ENCODE measurements at places on chromosomes 16 and 17.

GRCh38 chr17:48048384-48049126, 396 bp downstream of the NFE2L1 start:
- DNase-seq, result no peak

DNA sequence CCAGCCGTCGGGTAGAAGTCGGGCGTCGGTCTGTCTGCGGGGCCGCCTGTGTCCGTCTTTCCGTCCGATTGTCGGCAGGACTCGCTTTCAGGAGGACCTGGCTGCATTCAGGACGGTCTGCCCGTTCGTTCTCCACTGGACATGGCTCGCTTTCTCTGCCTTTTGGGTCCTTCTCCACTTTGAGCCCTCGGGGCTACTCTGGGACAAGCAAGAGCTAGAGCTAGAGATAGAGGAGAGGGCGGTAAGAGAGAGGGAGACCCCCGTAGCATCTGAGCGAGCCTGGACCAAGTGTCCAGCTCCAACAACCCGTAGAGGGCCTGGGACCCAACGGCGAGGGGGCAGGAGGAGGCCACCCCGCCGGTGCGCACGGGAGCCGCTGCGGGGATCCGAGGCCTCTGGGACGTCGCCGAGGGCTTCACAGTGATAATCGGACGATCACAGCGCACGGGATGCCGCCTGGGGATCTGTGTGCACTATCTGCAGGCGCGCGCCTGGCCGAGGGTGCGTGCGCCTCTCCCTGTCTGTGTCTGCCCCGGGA, 4.5 kb downstream of the TBX4 start:
- DNase-seq, result no peak

- no peak for DNase-seq
These were observed 2.3 kb downstream of the ARSG start for GRCh38 chr17:68293490-68294195.

DNA sequence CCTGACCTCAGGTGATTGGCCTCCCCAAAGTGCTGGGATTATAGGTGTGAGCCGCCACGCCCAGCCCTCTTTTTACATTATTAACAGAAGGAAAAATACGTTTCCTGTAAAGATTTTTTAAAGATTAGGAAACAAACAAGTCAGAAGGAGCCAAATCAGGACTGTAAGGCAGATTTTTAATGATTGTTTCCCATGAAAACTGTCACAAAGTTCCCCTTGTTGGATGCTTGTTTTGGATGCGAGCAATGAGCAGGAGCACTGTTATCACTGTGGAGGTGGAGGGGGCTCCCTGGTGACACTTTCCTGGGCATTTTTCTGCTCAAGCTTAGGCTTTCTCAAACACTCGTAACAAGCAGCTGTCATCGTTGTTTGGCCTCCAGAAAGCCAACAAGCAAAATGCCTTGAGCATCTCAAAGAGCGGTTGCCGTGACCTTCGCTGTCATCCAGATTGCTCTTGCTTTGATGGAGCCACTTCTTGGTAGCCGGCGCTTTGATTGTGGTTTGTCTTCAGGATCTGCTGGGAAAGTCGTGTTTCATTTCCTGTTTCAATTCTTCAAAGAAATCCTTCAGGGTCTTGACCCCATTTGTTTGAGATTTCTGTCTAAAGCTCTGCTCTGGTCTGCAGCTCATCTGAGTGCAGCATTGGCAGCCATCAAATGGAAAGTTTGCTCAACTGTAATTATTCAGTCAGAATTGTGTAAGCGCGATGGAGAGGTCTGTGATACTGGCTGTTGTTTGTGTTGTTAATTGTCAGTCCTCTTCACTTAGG, 128.7 kb downstream of the RPTOR start:
- DNase-seq, result peak; percentile 40

DNA sequence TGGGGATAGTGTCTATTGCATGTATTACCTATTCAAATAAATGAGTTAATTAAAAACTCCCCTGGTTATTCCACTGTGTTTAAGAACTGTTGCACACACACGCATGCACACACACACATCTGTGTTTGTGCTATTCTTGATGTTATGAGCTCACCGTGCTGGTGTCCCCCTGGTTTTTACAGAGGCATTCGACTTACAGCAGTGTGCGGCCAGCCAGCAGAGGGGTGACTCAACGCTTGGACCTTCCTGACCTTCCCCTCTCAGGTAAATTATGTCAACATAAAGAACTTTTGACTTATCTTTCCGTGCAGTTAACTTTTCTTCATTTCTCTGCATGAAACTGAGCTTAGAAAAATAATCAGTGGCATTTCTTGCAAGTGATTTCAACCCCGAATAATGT, 214.0 kb downstream of the LGALS9B start:
- no peak for DNase-seq

- no peak for DNase-seq
These were observed 24.5 kb downstream of the AKAP1 start for GRCh38 chr17:57109393-57110151.

- DNase-seq, result no peak
These were observed 19.5 kb downstream of the PCTP start for GRCh38 chr17:55770196-55770870.

- no peak for DNase-seq
These were observed 118.4 kb downstream of the COPRS start for GRCh38 chr17:31740611-31741082.

GRCh38 chr16:72787130-72787513, 260.8 kb downstream of the ZFHX3 start:
- no peak for DNase-seq

GRCh38 chr17:77800816-77801215, 157.7 kb upstream of the TNRC6C start:
- DNase-seq, result no peak

- no peak for DNase-seq
These were observed 66.4 kb downstream of the NDEL1 start for GRCh38 chr17:8502126-8502525.

- DNase-seq, result no peak
These were observed 40.0 kb upstream of the CD300E start for GRCh38 chr17:74663561-74663960.

DNA sequence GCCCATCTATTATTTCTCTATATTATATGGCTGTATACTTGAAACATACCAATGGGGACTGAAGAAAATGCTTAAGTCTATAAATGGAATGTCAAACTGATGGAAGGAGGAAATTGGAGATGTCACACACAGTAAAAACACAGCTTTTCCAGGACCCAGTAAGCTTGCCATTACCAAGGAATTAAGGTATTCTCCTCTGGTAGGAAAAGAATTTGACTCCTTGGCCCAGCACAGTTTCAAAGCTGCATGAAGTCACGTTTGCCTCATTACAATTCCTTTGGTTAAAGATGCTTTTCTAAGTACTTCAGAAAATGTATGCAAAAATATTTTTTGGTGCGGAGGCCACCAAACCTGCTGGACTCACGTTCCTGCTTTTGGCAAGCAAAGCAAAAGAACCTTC, 48.5 kb downstream of the CDH13 start:
- DNase-seq, result no peak

DNA sequence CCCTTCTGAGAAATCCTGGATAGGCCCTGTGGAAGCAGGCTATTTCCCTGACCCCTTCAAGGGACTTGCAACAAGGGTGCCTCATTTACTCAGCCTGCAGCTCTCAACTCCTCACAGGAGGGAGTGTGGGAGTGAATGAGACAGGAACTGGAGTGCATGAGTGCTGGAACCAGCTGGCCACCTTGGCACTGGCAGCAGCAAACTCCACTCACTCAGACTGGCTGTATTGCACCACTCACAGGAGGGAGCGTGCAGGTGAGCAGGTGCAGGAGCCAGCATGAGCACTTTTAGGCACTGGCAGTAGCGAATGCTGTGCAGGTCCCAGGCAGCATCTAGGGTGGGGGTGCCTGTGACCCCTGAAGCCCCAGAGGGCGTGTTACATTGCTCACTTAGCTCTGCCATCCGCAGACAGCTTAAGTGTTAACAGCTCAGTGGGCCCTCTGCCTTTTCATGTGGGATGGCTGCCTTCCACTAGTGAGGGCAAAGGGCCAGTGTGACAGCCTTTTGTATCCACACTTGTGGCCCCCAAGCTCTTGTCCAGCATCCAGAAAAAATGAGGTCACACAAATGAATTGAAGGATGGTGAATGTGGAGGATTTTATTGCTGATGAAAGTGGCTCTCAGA, 11.0 kb upstream of the ZNHIT3 start:
- DNase-seq, result no peak

DNA sequence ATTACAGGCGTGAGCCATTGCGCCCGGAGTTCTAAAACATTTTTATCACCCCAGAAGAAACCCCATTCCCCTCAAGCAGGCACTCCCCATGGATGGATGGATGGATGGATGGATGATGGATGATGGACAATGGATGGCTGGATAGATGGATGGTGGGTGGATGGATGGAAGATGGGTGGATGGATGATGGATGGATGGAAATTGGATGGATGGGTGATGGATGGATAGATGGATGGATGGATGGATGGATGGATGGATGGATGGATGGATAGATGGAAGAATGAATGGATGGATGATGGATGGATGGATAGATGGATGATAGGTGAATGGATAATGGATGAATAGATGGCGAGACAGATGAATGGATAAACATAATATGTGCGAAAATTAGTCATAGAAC, 16.5 kb downstream of the PLA2G10 start:
- no peak for DNase-seq

DNA sequence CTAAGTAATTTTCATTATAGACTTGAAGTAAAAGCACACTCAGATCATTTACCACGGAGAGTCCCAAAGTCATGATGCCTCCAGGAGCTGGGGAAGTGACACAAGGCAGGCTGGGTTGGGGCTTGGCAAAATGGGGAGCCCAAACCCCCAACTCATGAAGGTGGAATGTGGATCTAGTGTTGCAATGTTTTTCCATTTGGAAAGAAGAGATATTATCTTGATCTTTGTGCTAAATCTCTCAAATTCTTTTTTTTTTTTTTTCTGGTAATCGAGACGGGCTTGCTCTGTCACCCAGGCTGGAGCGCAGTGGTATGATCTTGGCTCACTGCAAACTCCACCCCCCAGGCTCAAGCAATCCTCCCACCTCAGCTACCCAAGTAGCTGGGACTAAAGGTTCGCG, 7.5 kb upstream of the KCNG4 start:
- no peak for DNase-seq
